ENCODE measurements at places on chromosomes 1 and 21.
A peak's percentile ranks its signal among the peaks of the same experiment; 100 is the strongest.

DNA sequence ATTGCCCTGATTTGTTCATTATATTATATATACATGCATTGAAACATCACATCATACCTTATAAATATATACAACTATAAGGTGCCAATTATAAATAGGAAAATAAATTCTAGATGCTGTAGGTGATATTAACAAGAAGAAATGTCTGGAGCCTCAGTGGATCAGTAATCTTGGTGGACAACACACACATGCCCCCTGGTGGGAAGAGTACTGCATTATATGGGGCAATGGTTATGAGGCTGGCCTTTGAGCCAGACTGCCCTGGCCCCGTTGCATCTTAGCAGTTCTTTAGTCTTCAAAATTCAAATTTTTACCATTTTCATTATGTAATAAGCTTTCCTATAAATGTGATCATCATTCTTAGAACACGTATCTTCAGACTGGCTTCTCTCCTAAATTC is 335.0 kb upstream of the GREM2 start:
- no peak for DNase-seq

- DNase-seq = no peak
These were observed 88.9 kb downstream of the DYRK1A start for GRCh38 chr21:37455504-37455911.

DNA sequence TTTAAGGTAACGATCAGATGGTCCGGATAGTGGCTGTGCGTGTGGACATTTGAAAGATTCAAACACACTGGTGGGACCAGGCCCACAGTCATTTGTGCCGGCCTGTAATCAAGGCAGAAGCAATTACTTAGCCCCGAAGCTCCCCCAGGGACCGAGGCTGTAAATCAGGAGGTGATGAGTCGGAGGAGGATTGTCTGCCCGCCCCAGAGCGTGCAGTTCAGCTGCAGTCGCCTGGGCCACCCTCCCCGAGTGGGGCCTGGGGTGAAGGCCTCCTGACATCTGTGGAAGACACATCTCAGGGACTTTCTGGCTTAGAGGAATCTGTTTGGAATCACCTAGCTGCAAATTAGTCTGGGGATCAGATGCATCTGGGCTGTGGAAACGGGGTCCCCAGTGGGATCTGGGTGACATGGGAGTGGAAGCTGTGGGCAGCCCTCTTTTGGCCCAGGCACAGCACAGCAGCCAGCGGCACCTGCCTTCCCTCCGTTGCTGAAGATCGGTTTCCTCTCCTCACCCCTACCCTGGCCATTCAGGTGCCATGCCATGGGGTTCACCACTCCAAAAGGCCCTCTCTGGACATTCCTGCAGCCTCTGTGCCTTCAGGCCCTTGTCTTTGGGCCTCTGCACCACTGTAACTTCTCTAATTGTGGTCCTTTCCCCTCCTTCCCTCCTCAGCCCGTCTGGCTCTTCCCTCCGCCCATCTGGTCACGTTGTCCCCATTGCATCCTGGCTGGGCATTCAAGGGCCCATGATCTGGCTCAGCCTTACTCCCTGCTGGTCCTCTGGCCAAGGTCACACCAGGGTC is 25.7 kb downstream of the LHX4 start:
- DNase-seq = no peak

- DNase-seq = no peak
These were observed 178.1 kb downstream of the ZP4 start for GRCh38 chr1:237712586-237713157.

- DNase-seq = no peak
These were observed 90.1 kb downstream of the TENT5C start for GRCh38 chr1:117695796-117696490.

DNA sequence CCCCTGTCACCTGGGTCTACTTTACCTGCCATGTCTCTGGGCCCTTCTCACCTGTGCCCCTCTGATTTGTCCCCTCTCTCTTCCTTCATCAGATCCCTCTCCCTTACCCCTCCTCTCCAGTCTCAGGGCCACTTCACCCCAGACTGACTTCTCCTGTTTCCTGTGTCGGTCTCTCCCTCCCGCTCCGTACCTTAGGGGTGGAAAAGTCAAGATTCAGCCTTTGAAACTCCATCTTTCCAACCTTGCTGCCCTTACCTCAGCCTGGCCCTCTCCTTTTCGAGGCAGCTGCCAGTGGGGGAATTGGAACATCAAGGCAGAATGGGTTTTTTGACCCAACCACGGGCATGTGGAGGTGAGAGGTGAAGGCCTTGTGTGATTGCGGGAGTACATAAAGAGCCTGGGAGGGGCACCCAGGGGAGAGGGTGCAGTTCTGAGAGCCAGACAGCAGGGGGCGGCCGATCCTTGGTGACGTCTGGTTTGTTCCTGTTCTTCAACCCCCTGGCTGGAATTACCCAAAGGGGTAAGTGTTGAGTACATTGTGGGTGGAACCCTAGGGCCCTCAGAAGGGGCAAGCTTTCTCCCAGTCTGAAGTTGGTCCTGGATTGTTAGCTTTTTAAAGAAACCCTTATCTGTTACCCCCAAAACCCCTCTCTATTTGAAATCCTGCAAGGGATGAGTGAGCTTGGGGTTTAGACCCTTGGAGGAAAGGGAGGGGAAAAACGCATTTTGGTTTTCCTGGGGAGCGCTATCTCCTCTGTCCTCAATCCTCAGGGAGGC is 12.3 kb upstream of the DMBX1 start:
- DNase-seq = peak; percentile 64

DNA sequence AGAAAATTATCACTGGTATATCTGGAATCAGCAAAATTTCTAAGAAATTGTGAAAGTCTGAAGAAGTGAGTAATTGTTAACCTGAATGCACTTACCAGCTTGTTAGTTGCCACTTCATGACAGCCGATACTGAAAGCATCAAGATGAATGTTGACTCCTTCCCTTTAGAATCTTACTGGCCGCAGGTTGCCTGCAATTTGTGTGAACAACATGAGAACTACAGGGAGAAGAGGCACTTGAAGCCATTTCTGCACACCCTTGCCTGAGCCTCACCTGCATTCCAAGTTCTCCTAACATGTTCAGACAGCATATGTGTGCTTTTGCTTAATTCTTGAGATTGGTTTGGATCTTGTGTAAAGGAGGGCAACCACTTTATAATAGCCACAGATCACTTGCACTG is 59.2 kb upstream of the SSX2IP start:
- DNase-seq = no peak

- no peak for DNase-seq
These were observed 38.0 kb upstream of the RGS5 start for GRCh38 chr1:163240705-163241104.

GRCh38 chr1:36157115-36157903 is 1.3 kb downstream of the MAP7D1 start:
- DNase-seq = no peak

GRCh38 chr1:5067246-5067645 is 412.8 kb downstream of the AJAP1 start:
- DNase-seq = no peak

GRCh38 chr1:220757441-220757840 is 9.3 kb downstream of the MTARC2 start:
- no peak for DNase-seq

- no peak for DNase-seq
These were observed 200.4 kb downstream of the DNM3 start for GRCh38 chr1:172041742-172042141.

- no peak for DNase-seq
These were observed 2.7 kb downstream of the IL10RB start for GRCh38 chr21:33268737-33269441.

GRCh38 chr1:225848030-225848955 is 33.9 kb downstream of the TMEM63A start:
- DNase-seq = no peak

DNA sequence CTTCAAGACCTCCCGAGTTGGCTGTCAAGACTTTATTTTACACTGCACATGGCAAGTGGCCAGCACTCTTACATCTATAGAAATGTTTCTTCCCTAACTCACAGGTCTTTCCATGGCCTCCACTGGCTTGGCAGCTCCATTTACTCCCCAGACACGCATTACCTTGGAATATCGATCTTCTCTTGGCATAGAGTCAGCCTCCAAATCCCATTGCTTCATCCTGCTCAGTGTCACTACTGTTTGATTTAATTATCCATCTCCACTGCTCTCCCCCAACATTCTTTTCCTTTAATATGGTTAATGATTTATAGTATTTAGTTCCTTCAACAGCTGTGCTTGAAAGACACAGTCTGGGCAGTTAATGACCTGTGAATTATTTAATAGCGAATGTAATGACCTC is 241.2 kb upstream of the MAP1LC3C start:
- no peak for DNase-seq

GRCh38 chr1:180392020-180392419 is 110.4 kb downstream of the ACBD6 start:
- DNase-seq = no peak

GRCh38 chr1:229792012-229792975 is 166.2 kb downstream of the URB2 start:
- DNase-seq = no peak

GRCh38 chr1:50681931-50682330 is 258.7 kb upstream of the DMRTA2 start:
- no peak for DNase-seq

DNA sequence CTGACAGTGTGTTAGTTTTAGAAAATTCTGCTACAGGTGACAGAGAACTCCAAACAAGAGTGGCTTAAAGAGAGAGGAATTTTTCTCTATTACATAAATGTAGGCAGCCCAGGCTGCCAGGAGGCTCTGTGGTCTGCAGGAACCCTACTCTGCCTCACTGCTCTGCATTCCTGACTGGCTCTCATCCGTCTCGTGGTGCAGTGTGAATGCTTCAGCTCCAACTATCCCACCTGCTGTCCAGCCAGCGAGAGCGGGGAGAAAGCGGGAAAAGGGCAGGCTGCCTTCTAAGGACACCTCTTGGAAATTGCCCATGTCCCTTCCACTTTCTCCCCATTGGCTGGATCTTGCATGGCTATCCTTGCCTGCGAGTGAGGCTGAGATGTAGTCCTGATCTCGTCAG is 131.3 kb downstream of the PEX14 start:
- DNase-seq = no peak
